ENCODE measurements at places on chromosomes 2 and 18.

GRCh38 chr2:196066291-196067087 lies 2.1 kb downstream of the DNAH7 start:
- no peak for DNase-seq

GRCh38 chr2:136008205-136008865 lies 22.9 kb upstream of the DARS1 start:
- DNase-seq, result peak; percentile 23

- peak; percentile 90 for DNase-seq
Measured at GRCh38 chr2:42169100-42169873, at the start of gene EML4. Gene EML4, plus strand, starts transcription at chr2:42169353. Its CDS starts 259 bp downstream, at chr2:42169612.

DNA sequence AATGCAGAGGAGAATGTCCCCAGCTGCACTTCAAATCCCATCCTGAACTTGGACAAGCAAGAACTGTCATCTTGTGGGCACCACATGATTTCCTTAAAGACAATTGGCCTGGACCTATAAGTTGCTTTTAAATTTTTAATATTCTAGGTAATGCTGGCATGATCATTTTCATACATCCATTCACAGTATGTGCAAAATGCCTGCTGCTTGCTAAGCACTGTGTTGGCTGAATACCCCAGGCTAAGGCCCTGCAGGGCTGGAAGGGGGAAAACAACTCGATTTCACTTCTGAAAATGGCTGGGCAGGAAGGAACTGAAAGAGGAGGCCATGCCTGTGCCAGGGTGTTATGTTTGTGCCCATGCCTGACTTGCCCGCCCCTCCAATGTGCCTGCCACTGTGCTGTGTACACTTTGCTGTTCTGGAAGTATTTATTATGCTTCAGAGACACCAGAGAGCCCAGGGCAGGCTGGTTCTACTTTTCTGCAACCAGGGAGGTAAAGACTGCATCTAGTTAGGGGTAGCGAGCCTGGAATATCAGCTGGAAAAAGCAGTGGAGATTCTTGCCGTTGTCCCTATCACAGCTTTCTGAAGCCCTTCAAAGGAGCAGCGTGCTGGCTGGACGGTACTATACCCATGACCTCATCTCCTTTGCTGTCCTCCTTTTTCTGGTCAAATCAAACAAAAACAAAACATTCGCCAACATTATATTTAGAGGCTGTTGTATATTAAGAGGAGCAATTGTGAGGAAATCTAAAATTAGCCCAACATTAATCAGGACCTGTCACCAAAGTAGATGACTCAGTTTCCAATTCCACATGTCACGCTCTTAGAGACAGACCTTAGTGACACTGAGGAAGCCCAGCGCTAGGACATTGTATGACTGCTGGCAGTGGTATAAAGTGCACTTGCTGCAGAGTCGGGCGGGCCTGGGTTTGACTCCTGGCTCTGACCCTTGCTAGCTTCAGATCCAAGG lies 158.1 kb downstream of the DDX1 start:
- no peak for DNase-seq

DNA sequence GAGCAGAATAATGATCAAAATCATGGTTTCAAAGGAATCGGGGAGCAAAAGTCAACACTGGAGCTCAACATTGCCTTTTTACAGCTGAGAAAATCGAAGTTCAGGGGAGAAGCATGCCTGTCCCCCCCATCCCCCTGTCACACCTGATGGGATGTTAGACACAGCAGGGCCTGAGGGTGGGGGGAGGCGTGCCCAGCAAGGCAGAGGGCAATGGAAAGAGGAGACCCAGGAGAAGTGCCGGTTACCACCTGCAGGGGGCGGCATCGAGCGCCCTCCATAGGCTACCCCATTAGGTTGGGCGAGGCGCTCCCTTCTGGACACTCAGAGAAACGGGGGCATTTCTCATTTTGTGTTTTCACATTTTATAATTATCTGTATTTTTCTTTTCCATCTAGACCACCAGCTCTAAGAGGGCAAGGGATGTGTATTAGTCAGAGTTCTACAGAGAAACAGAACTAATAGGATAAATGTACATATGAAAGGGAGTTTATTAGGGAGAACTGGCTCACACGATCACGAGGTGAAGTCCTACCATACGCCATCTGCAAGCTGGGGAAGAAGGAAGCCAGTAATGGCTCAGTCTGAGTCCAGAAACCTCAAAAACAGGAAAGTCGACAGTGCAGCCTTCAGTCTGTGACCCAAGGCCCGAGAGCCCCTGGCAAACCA lies 271.3 kb downstream of the LRATD1 start:
- DNase-seq, result peak; percentile 5

DNA sequence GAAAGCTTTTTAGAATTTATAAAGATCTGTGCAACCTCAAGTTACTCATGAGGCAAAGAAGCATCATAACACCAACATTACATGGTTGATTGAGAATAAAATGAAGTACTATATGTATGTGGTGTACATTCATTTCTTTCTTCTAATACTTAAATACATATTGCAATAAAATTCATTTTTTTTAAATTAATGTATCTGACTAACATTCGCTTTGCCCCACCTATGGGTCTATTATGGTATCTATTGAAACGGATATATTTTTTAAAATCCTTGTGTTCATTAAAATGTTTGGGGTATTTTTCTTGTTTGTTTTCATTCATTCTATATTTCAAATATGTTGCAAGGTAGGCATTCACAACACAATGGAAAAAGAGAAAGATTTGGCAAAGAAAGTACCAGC lies 237.5 kb downstream of the DSEL start:
- DNase-seq, result no peak

DNA sequence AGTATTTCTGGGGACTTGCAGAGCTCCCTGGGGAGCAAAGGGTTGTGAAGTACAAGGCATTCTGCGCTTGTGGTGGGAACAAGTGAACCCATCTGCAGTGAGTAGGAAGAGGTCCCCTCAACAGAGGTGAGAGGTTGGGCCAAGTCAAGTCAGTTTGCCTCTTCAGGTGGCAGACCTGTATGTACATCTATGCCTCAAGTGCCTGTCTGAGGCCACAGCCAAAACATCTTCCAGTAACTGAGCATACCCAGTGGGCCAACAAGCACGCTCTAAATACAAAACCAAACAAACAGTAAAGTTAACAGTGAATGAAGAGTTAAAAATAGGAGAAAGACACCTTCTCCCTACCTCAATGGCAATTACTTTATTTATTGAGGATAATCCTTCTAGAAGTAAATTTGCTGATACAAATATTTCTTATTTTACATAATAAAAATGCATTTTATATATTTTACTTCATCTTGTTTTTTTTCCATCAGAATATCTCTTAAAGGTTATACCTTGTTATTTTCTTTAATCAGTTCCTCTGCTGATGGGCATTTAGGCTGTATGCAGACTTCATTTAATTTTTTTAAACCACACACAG lies 2.5 kb downstream of the GYPC start:
- DNase-seq, result no peak

DNA sequence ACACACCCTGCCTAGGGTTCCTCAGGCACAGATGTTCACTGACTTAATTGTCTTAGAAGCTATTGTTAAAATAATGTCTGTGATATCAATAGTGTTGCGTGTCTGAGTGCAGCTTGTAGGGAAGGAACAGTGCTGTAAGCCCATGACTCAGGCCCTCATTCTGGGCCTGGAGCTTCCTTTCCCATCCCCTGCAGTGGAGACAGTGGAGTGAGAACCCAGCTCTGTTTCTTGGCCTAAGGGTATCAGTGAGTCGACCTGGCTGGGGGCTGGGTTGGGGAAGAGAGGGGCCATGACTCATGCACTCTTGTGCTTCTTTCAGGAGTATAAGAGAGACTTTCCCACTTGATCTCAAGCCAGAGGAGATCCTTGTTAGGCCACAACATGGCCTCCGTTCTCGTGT lies 106.8 kb downstream of the HRH4 start:
- no peak for DNase-seq

GRCh38 chr2:106054880-106055655 lies 139.0 kb downstream of the UXS1 start:
- DNase-seq, result no peak

DNA sequence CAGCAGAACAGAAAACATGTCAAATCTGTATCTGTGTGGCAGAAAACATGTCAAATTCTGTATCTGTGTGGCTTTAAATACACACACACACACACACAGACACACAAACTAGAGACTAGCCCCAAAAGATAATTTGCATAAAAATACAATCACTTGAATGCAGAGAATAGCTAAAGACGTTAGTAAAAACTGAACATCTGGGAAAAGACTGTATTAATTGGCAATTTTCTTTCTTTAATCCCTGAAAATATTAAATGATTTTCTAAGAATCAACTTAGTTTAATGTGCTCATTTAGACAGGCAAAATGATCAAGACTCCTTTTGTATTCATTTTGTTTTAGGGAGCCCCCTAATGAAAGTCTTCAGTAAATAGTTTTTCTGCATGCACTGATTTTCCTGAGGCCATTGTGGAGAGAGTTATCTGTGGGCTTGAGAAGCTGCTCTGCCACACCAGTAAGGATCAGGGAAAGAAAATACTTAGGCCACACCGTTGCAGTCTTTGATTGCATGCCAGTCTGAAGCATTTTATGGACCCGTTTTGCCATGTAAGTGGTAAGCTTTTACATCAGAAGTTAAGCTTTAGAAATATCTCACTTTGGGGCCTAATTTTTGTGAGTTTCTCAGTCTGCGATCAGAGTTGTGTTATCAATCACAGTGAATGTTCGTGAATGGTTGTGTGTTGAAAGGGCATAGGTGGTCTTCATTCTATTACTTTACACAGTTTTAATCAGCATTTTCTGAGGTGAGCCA lies 2.2 kb downstream of the SPATS2L start:
- no peak for DNase-seq

- no peak for DNase-seq
Measured at GRCh38 chr2:224883172-224883516, 159.1 kb downstream of the DOCK10 start.

- no peak for DNase-seq
Measured at GRCh38 chr18:66833646-66834045, 229.8 kb upstream of the CDH19 start.

- no peak for DNase-seq
Measured at GRCh38 chr2:73889206-73889605, 3.6 kb upstream of the ACTG2 start.

- no peak for DNase-seq
Measured at GRCh38 chr2:205510345-205510744, 172.0 kb upstream of the NRP2 start.

GRCh38 chr2:112728029-112728362 lies 7.2 kb downstream of the NT5DC4 start:
- no peak for DNase-seq

DNA sequence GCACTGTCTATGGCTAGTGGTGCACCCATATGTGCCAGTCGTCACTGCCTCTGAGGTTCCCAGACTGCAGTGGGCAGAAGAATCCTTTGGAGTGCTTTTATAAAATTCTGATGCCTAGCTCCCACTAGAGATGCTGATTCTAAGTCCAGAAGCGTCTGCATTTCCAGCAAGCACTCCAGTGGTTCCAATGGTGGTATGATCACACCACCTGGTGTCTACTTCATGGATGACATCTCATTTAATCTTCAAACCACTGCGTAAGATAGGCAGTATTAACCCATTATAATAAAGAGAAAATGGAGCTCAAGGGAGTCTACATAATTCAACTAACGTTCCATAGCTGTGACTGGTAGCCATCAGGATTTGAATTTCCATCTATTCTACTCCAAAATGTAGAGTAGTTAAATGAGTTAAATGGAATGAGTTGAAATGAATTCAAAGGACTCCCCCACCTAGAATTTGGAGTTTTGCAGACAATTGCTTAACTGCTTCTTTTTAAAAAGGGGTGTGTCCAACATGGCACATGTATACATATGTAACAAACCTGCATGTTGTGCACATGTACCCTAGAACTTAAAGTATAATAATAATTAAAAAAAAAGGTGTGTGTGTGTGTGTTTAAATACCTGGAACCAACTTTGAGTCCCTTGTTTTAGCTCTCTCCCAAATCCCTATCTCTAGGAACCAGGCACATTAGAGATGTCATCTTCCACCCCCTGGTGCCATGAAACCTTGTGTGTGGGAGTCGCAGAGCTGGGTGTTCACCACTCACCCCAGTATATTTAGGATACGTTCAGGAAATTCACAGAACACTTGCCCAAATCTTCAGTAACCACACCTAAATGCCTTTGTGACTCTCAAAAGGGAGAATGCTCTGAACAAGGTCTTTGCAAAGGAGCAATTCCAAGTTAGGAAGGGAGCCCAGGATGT lies 14.1 kb downstream of the LAMA3 start:
- DNase-seq, result no peak

GRCh38 chr18:13252686-13253410 lies 34.3 kb downstream of the LDLRAD4 start:
- DNase-seq, result no peak

DNA sequence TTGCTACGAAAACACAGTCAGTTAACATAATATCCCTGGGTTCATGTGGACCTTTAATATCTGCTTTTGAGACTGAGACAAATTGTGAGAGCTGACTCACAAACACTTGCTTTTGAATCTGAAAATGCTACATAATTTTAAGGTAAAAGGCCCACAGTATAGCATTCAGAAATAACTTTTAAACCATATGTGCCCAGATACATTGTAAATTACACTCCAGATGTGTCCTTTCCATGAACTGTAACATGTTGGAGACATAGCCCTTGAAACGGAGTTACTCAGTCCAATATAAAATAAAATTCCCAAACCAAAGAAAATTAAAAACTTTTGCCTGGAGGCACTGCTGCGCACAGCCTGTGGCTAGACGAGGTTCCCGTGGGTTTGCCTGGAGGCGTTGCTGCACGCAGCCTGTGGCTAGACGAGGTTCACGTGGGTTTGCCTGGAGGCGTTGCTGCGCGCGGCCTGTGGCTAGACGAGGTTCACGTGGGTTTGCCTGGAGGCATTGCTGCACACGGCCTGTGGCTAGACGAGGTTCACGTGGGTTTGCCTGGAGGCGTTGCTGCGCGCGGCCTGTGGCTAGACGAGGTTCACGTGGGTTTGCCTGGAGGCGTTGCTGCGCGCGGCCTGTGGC lies 131.9 kb upstream of the ALKAL2 start:
- no peak for DNase-seq

GRCh38 chr2:15835991-15836688 lies 104.2 kb upstream of the MYCN start:
- DNase-seq, result no peak

DNA sequence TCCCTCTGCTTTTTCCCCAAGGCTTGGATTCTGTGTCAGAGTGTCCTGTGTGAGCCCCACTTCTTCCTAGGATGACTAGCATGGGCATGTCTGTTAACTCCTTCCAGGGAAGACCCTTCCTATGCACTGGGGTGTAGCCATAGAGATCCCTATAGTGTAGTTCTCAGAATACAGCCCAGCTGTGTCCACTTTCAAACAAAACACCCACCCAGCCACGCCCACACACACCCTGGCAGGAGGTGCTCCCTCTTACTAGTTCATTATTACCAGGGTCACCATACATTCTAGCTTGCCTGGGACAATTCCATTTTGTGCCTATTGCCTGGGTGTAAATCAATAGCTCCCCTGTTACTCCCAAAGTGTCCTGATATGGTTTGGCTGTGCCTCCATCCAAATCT lies 195.6 kb downstream of the MYCN start:
- no peak for DNase-seq
